ENCODE measurements at places on chromosomes 16 and 17.

GRCh38 chr16:11946433-11946832 is 4.6 kb upstream of the NPIPB2 start:
- DNase-seq, result no peak

DNA sequence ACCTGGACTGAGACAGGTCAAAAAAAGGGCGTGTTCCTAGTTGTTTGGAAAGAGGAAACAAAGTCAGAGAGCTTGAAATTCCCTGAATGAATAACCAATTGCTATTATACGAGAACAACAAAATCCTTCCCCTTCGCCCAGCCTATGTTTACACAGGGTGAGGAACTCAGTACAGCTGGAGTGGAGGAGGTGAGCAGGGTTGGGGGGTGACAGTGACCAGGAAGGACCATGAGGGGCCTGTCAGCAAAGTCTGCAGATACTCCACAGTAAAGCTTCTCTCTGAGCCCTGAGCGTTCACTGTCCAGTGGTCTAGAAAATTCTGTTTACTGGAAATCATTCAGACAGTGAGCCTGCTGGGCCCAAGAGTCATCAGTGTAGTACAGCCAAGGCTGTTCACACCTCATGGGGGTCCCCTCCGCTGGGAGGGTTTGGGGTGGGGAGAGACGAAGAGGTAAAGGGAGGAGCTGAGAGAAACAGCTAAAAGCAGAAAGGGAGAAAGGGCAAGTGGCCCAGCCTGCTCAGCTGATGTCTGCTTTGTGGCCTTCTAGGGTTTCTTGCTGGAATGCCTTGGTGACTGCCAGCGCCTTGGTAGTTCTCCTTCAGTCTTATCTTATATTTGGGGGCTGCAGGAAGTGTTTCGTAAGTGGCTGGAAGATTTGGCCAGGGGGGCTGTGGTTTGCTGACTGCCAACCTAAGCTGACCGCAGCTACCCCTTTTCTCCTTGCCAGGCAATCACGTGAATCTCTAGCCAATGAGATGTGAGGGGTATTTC is 5.7 kb downstream of the DUSP3 start:
- DNase-seq, result no peak

DNA sequence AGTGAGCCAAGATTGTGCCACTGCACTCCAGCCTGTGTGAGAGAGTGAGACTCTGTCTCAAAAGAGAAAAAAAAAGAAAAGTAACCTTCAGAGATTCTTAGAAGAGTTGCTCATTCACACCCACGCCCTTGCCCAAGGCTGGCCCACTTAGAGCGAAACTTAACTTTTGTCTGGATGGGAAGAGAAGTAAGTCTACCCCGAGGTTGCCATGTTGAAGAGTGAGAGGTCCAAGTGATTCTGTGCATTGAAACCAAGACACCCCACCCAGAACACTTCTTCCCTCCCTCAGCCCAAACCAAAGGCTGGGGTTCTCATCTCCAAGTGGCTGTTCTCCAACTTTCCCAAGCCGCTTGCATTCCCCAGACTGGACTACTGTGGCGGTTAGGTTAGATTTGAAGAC is 2.4 kb upstream of the CISD3 start:
- DNase-seq, result no peak

DNA sequence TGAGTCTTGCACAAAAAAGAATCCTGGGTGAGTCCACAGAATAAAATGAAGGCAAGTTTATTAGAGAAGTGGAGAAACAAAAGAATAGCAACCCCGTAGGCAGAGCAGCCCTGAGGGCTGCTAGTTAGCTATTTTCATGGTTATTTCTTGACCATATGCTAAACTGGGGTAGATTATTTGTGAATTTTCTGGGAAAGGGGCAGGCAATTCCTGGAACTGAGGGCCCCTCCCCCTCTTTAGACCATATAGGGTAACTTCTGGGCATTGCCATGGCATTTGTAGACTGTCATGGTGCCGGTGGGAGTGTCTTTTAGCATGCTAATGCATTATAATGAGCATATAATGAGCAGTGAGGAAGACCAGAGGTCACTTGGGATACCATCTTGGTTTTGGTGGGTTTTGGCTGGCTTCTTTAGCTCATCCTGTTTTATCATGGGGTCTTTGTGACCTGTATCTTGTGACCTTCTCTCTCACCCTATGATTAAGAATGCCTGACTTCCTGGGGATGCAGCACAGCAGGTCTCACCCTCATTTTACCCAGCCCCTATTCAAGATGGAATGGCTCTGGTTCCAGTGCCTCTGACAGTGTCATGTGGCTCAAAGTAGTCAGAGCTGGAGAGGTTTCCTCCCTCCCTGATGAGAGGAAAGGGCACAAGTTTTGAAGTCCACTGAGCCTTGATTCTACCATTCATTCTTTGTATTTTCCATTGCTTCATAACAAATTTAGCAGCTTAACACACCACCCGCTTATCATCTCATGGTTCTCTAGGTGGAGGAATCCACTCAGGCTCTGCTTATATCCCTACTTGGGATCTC is 55.7 kb upstream of the LGALS9 start:
- DNase-seq, result no peak

DNA sequence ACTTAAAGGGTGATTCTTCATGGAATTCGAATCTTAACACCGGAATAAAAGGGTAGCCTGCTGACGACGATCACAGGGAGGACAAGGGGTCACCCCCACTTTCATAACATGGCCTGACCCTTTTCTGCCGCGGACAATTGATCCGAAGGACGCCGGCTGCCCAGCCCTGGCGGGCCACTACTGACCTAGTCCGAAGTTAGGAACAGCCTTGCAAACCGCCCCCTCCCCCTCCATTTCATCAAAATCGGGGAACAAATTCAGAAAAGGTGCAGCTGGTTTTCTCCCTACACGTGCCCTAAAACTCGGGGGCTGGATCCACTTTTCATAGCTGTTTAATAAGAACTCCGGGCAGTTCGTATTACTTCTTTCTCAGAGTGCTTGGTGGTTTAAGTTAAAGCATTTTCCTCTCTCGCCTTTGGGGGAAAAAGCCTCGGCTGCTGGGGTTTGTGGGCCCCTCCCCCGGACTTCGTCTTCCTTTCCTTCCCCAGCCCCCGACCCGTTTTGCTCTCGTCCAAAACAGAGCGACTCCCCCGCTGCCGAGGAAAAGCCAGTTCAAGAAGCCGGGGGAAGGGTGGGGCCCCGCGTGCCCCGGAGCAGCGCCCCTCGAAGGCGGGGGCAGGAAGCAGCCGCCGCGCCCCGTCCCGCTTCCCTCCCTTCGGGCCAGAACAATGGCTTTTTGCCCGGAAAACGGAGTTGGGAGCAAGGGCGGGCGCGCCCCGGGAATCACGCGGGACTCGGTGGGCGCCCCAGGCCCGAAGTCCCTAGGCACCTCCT is 641 bp upstream of the CBX2 start:
- DNase-seq, result peak; percentile 69

DNA sequence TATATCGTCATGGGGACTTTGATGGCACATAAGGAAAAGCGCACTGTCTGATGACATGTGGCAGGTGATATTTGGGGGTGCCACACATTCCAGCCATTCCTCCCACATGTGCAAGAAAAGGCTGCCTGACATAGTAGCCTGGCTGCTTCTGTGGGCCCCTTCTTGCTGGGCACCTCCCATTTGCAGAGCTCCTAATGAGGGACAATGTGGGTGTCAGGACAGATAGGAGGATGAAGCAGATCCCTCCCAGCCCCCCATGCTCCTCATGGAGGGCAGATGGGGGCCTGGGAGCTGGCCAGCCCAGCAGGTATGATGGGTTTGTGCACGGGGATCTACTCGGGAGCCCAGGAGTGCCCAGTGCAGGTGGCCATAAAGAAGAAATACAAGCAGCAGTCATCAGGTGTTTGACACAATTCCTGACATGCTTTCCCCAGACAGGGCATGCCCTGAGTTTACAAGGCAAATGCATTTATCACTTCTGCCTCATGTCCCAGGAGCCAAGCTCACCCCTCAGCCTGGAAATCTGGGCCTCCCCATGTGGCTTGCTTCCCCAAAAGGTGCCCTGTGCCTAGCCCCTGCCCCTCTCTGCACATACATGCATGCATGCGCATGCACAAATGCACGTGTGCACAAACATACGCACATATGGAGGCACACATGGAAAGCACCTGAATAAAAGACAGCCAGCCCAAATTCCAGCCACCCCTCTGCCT is 260.6 kb upstream of the RPL38 start:
- no peak for DNase-seq

GRCh38 chr16:52630711-52631110 is 83.8 kb upstream of the TOX3 start:
- no peak for DNase-seq

Data from fibroblast of skin of right quadriceps (primary cell).